ENCODE measurements at places on chromosomes 4 and X.

DNA sequence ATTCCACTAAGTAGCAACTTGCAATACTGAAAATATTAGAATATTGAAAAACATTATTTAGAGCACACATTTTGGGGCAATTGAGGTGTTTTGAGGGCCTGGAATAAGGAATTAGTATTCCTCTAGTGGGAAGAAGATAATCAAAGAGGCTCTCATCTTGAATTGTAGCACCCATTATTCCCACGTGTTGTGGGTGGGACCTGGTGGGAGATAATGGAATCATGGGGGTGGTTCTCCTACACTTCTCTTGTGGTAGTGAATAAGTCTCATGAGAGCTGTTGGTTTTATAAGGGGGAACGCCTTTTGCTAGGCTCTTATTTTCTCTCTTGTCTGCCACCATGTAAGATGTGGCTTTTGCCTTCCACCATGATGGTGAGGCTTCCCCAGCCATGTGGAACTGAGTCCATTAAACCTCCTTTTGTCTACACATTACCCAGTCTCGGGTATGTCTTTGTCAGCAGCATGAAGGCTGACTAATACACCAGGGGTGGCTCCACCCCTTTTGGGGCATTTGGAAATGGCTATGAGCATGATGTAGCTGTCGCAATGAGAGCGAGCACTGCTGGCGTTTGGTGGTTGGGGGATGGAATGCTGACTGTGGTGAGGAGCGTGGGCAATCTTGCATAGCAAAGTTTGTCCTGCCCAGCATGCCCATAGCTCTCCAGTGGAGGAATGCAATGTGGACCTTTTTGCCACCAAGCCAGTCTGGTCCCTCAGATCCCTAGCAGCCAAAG, 308.2 kb downstream of the FRMPD4 start:
- DNase-seq, result peak; percentile 48

- DNase-seq, result no peak
Observed at GRCh38 chr4:165709973-165710526, 163.0 kb upstream of the TLL1 start.

DNA sequence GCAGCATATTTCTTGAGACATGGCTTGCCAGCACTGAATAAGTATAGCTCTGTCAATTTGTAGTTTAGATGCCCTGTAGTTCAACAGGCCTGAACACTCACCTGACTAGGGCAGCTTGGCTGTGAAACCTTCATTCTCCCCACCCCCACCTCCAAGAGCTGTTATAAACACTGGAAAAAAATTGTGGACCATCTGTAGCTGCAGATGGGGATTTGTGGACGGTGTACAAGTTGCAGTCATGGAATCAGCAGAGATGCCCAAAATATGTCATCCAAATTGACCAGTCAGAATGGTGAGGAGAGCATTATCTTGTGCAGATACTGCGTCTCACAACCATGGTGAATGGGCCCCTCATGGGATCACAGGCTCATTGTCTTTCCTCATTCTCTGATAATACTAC, 76.2 kb upstream of the PAQR3 start:
- no peak for DNase-seq

GRCh38 chr4:2733844-2734574, 22.1 kb downstream of the TNIP2 start:
- DNase-seq, result no peak

DNA sequence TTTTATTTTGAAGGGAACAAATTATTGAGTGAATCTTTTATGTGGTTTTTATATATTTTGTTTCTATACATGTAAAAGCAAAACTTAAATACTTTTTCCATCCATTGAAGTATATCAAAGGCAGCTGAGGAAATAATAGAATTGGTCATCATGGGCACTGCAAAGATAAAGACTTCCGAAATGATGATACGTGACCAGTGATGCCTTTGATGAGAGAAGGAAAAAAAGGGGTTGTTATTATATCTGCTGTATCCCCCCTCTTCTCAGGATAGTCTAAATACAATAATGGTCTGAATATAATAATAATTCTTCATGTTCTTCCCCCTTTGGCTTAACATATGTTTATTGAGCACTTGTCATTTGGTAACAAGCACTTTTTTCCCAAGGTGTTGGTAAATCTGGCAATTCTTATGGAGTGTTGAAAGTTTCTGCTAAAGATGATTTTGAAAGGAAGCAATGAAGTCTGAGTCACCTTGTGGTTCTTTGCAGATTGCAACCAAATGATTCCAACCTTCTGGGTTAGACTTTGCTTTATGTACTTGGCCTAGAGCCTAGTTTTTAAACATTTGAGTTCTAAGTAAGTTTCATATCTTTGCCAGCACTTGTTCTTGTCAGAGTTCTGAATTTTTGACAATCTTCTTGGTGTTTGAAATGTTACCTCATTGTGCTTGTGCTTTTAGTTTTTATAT, 60.8 kb downstream of the USP9X start:
- DNase-seq, result peak; percentile 84

GRCh38 chr4:185559915-185560281, 24.6 kb upstream of the PDLIM3 start:
- peak; percentile 68 for DNase-seq

DNA sequence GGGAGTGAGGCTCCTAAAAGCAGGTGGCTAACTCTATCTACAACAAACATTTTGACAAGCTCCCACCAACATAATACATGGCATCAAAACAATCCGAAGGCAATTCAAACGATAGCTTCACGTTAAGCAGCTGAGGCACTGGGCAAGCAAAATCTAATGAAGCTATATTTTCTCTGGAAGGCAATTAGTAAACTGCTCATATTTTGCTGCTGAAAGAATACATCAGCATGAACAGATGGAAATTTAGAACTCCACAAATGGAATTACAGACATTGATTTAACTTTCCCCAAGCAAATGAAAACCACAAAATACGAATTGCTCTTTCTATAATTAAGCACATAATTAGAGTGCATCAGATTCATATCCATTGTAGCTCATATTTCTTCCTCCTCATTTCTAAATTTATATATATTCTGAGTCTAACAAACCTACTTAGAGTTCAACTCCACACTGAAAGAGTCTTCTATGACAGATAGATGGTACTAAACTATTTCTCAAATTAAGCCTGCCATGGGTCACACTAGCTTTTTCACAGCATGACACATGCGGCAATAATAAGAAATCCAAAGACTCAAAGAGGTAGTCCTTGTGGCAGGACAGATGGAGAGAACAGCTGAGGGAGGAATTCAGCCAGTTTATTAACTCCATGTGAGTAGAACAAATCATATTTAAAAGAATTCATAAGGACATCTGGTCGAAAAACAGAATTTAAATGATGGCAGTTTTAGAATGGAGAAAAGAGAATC, 305.4 kb downstream of the MAPK10 start:
- peak; percentile 66 for DNase-seq

DNA sequence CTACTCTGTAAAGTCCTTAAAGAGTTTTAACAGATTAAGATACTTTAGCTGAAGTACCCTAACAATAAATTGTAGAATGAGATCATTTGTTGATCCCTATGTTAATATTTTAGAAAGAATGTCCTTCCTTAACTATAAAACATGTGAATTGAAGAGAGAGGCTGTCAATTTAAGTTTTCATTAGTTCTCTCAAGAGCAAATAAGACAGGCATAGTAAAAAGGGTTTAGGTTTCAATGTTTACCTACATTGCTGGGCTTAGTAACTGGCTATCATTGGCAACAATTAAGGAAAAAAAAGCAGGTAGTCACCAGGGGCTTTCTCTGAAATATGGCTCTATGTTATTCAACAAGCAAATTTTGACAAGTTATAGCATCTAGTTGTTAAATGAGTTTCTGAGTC, 91.5 kb downstream of the ATRX start:
- DNase-seq, result no peak

Data from fibroblast of upper back skin (primary cell).